NCI-H2171 (cell line): ENCODE measurements at places on chromosomes 1 and 21.

- DNase-seq = no peak
Observed at GRCh38 chr1:85857991-85858390, 149.8 kb upstream of the ZNHIT6 start.

- no peak for DNase-seq
Observed at GRCh38 chr1:78475888-78476610, 14.7 kb upstream of the PTGFR start.

DNA sequence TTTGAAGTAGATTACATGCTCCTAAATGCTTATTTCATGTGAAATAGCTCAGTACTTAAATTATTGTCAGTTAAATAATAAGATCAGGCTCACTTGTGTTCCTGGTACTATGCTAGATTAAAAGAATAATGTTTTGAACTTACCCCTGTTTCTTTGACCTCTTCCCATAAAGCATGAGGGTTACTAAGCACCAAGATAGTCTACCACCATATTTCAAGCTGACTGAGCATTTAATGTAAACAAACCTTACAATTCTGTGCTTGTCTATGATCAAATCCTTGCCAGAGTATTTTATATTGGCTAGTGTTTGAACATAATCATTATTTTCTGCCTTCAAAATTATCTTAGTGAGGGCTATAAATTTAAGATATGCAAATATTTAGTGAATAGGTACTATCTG lies 98.1 kb downstream of the LHX9 start:
- DNase-seq = no peak

GRCh38 chr1:114023377-114023776 lies 44.1 kb downstream of the OLFML3 start:
- no peak for DNase-seq

- no peak for DNase-seq
Observed at GRCh38 chr1:39105841-39106765, 80.0 kb downstream of the NDUFS5 start.

DNA sequence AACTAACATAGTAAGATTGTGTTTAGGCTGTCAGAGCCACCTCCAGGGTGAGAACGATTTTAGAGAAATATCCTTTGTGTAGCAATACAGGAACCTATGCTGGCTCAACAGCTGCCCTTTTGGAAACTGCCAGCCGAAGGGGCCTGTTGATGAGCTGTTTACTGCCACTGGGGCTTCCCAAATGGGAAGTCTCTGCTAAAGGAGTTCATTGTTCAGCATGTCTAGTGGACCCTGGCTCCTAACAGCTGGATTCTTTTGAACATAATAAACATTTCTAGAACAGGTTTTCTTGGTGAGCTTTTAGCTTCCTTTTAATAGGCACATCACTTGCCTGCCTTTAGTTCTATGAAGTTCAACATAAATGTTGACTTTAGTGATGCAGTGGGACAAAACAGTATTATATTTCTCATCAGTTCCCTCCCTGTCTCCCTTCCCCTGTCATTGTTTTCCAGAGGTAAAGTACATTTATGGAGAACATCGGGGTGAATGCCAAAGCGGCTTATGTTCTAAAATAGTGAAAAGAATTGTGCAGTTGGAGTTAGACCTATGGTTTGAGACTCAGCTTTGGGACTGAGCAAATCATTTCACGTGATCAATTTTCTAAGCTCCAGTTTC lies 57.4 kb downstream of the UCK2 start:
- no peak for DNase-seq

GRCh38 chr1:43396059-43396458 lies 6.4 kb downstream of the SZT2 start:
- DNase-seq = no peak

DNA sequence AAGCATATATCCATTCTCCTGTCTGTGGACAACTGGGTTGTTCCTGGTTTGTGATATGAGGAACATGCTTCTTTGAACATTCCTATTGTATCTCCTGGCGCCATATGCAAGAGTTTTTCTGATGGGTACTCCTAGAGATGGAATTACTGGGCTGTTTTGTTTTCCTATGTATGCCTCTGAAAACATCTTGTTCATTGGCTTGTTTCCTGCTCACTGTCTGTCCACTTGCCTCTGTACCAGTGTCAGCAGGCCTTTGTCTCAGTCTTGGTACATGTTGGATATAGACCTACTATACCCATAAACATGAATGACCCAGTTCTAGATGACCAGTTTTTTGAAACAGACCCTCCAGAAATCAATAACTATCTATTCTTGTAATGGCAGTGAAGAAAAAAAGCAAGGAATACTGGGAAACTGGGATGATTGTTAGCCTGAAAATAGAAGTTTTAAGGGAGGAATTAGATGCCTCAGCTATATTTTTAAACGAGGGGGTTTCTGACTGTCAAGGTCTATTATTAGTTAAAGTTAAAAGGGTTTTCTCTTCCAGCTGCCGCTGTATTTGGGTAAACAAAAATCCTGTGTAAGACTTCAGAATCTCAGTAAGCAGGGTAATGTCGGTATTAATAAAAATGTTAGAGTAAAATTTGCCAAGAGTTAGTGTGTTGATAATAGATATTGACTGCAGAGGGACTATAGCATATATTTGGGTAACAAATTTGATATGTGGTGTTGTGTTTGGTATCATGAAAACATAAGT lies 103.6 kb downstream of the RYR2 start:
- no peak for DNase-seq

GRCh38 chr1:225755671-225756319 lies 21.8 kb upstream of the SRP9 start:
- DNase-seq = no peak

DNA sequence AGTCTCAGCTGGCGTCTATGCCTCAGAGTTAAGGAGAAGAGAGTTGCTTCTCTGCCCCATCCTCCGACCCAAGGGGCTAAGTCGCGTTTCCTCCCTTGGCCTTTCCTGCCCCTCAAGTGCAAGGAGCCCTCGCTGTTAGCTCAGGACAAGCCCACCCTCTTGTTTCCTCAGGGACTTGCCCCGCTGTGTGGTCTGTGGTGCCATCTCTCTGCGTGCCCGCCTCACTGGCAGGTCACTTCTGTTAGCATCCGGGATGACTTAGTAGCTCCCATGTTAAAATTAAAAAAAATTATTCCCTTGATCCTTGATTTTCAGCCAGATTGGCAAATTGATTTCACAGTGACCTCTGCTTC lies 96.5 kb downstream of the PCBP3 start:
- no peak for DNase-seq

GRCh38 chr1:25700144-25700523 lies 83.5 kb downstream of the MAN1C1 start:
- DNase-seq = no peak

- DNase-seq = no peak
Observed at GRCh38 chr21:45522986-45523385, 19.3 kb downstream of the SLC19A1 start.

- DNase-seq = no peak
Observed at GRCh38 chr1:87426463-87427249, 98.0 kb downstream of the LMO4 start.

- DNase-seq = no peak
Observed at GRCh38 chr21:15423676-15424445, 305.9 kb upstream of the USP25 start.

DNA sequence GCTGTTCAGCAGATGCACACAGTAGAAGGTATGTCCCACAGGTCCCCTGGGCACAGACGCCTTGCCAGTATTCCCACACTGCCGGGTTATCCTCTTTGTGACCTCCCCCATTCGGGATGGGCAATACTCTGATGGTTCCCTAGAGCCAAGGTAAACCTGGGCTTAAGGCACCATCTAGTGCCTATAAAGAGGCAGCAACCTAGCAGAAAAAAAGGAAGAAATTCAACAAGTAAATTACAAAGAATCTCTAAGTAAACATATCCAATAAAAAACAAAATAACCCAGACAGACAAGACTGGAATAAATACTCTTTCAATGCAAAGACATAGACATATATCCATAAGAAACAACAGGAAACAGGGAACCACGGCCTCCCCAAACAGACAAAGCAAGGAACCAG lies 39.4 kb downstream of the HSF2BP start:
- DNase-seq = no peak

GRCh38 chr1:209769171-209769904 lies 13.5 kb downstream of the TRAF3IP3 start:
- DNase-seq = no peak

- DNase-seq = no peak
Observed at GRCh38 chr1:62625415-62625814, 28.1 kb downstream of the ANGPTL3 start.

GRCh38 chr1:169577981-169578738 lies 8.1 kb downstream of the F5 start:
- DNase-seq = no peak

- peak; percentile 60 for DNase-seq
Observed at GRCh38 chr1:48947761-48948537, 171.3 kb upstream of the BEND5 start.

DNA sequence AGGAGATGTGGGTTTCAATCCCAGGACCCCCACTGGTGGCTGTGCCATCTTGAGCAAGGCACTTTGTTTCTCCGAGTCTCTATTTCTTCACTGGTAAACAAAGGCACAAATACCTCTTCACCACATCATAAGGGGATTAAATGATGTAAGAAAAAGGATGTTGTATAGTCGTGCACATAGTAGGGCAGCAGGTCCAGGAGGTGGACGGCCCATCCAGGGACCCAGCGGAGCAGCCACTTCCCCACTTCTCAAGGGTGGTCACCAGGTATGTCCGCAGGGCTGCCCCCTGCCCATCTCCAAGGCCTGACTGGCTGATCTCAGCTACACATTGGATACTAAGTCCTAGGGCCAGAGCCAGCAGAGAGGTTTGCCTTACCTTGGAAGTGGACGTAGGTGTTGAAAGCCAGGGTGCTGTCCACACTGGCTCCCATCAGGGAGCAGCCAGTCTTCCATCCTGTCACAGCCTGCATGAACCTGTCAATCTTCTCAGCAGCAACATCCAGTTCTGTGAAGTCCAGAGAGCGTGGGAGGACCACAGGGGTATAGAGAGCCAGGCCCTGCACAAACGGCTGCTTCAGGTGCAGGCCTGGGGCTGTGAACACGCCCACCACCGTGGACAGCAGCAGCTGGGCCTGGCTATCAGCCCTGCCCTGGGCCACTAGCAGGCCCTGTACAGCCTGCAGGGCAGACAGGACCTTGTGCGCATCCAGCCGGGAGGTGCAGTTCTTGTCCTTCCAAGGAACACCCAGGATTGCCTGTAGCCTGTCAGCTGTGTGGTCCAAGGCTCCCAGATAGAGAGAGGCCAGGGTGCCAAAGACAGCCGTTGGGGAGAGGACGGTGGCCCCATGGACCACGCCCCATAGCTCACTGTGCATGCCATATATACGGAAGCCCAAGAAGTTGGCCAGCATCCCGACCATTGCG lies 4.0 kb downstream of the AGT start:
- DNase-seq = no peak

GRCh38 chr1:236808564-236809130 lies 13.6 kb downstream of the MTR start:
- no peak for DNase-seq

DNA sequence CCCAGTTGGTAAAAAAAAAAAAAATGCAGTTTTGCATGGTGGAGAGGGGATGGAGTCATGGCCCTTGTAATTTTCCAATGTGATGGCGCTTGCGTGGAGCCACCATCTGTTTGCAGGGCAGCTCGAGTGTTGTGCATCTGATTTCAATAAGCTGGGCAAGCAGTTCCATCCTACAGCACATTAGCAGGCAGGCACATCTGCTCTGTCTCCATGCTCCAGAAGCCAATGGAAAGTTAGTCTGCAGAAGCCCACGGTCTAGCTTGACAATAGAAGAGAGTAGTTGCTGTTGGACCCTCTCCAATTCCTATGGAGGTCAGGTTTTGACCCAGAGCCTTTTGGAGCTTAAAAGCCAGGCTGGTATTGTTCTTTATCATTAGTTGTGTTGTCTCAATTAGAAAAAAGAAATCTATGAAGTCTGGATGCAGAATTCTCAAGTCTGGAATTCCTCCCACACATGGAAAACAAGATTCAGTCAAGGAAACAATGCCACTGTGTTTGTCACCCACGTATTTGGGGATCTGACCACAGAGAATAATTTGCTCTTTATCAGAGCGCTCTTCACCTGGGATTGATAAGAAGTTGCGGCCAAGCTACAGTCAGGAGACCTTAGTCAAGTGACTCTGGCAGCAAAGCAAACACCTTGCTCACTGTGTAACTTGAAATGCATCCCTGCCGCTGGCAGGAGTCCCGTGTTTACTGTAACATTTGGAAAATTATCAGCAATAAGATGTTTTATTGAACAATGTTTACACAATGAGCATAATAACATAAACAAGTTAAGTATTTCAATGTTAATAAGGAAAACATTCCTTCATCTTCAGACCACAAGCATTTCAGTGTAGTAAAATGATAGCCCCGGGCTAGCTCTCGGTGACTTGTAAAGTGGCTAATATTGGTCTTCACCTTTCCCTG lies 20.7 kb downstream of the NGF start:
- peak; percentile 82 for DNase-seq

- no peak for DNase-seq
Observed at GRCh38 chr1:11923827-11924113, 2.5 kb downstream of the KIAA2013 start.

GRCh38 chr1:221240690-221241089 lies 361.4 kb downstream of the HLX start:
- no peak for DNase-seq

DNA sequence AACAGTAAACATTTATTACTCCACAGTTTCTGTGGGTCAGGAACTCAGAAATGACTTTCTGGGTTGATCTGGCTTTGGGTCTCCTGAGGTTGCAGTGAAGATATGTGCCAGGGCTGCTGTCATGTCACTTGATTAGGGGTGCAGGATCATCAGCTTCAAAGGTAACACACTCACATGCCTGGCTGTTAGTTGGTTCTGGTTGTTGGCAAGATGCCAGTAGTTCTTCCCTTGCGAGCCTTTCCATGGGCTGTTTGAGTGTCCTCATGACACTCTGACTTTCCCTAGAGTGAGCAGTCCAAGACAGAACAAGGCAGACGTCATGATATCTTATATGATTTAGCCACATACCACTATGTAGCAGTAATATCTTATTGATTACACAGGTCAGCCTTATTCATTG lies 1.8 kb downstream of the SWT1 start:
- no peak for DNase-seq

DNA sequence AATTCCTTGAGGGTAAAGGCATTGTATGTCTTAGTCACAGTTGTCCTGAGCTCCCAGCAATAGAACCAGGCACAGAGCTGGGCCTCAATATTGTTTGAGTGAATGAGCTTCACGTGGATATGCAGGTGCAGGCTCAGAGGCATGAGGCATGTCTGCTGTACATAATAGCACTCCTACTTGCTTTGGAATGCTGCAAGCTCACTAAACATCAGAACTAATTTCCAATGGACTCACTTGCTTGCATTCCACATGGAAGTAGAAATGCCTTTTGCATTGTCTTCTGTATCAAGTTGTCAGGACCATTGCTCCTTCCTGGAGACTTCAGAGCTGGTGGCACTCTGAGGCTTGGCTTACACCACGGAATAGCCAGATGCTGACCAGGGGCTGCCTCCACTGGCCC lies 37.1 kb downstream of the INAVA start:
- DNase-seq = no peak
